NCI-H460 (cell line): ENCODE measurements at places on chromosomes 13 and 19. TPM values are rescaled to one million over a fixed set of nuclear protein-coding genes. Genes with fewer than 3 reads are reported as not detected.

- DNase-seq: no peak
These were observed 70.5 kb upstream of the CSNK1A1L start for GRCh38 chr13:37175996-37176395.

The NCAN gene
- 0.05 TPM in 1 of 2 replicates, not detected in the other for total RNA-seq

The FCAR gene
- not detected in 2 replicates for total RNA-seq

The PDX1 gene
- 0.12 TPM in 1 of 2 replicates, not detected in the other for total RNA-seq

The CTXN1 gene
- total RNA-seq: 1.4 and 1.7 TPM in 2 replicates

The ZNF324B gene
- total RNA-seq: 2.8 and 3.0 TPM in 2 replicates

DNA sequence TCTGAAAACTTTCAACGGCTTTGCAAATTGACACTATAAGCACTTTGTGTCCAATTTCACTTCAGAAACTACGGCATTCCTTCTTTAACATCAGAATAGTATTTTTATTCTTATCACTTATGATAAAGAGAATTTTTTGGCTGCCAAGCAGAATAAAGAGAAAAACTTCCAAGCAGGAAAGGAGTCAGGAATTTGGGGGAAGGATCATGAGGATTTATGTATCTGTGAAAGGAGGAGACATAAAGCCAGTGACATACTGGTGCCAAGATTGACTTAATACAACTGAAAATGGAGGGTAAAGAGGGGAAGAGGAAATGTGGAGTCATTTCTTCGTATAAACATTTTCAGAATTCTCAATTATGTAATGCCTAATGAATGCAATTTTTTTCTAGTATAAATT lies 94.7 kb downstream of the RBM26 start:
- no peak for DNase-seq

- no peak for DNase-seq
These were observed 435.1 kb downstream of the EFNB2 start for GRCh38 chr13:106100171-106100919.

The C19orf73 gene
- 0.59 and 2.3 TPM in 2 replicates for total RNA-seq

DNA sequence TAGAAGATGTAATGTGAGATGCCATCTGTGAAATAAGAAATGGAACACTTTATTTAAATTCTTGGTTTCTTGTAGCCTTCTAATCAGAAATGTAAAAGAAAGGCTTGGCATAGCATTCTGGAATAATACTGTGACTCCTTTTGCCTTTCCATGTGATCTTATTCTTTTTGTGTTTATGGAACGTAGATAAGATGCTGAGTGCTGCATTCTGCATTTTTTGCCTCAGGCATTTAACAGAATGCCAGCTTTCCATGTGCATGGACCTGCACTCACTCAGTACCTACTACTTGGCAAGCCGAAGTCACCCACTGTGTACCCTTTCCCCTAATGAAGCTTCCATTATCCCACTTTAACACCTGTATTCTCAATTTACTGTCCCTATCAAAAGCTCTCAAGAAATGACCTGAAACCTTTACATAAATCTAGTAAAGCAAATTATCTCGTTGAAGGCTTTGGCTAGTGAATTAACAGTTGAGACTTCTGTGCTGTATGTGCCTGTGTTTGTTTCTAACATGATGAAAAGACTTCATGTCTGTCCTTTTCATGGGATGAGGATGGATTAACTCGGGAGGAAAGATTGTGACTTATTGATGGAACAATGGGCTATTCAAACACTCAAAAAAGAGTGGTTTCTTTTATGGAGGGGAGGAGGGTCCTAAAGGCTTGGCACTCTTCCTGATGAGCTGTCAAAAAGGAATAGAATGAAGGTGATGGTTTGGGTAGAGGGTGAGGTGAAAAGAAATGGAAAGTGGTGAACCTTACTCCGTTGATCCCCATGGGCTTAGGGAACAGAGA lies 44.7 kb upstream of the FRY start:
- DNase-seq: no peak

GRCh38 chr13:109804654-109805053 lies 18.3 kb upstream of the IRS2 start:
- no peak for DNase-seq

DNA sequence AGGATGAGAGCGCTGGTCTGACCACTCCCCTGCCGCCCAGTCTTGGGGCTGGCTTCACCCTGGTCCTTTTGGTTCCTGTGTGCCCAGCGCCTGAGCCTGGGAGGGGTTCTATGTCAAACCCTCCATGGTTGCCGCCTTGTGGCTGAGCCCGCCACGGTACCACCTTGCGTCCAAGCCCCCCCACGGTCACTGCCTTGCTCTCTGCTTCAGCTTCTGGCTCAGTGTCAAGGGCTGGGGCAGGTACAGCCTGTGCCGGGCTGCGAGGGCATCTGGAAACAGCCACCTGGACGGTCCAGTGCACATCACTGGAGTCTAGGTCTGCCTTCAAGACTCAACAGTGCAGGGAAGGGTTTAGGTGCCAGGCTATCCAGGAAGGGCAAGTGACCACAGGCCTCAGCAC lies 14.3 kb upstream of the GALP start:
- no peak for DNase-seq

The SLC10A2 gene
- not detected in 2 replicates for total RNA-seq

The ANKLE1 gene
- 1.2 and 1.5 TPM in 2 replicates for total RNA-seq

DNA sequence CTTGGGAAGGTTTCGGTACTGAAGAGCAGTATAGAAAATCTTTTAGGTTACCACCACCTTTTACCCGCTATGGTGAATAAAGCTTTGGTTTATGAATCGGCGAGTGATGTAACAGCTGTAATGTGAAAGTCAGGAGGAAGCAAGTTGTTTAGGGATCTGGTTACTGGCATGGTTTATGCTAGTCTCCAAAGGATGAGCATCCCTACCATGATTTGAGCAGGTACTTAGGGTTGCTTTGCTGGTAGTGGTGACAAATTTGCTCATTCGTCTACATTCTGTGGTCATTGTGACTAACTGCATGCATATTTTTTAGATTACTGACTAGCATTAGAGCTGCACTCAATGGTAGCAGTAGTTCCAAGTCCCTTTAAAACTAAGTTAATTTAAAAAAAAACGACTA lies 104.1 kb downstream of the FRY start:
- no peak for DNase-seq

DNA sequence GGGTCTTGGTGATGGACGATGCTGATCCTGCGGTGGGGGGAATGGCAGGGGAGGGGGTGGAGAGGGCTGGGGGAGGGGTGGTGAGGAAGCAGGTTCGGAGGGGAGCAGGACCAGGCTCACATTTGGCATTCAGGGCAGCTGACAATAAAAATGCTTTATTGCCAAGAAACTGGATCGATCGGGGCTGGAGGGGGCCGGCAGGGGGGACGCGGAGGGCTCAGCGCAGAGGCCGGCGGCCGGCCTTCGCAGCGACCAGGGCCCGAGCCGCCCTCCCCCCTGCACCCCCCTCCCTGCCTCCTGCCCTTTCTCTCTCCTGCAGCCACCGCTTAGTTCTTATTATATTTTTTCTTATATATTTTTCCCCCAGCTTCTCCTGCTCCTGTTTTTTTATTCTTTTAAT lies 18.1 kb upstream of the POU2F2 start:
- no peak for DNase-seq

The CKM gene
- total RNA-seq: 0.14 TPM in 1 of 2 replicates, not detected in the other

GRCh38 chr13:76724421-76724820 lies 161.8 kb downstream of the KCTD12 start:
- no peak for DNase-seq

DNA sequence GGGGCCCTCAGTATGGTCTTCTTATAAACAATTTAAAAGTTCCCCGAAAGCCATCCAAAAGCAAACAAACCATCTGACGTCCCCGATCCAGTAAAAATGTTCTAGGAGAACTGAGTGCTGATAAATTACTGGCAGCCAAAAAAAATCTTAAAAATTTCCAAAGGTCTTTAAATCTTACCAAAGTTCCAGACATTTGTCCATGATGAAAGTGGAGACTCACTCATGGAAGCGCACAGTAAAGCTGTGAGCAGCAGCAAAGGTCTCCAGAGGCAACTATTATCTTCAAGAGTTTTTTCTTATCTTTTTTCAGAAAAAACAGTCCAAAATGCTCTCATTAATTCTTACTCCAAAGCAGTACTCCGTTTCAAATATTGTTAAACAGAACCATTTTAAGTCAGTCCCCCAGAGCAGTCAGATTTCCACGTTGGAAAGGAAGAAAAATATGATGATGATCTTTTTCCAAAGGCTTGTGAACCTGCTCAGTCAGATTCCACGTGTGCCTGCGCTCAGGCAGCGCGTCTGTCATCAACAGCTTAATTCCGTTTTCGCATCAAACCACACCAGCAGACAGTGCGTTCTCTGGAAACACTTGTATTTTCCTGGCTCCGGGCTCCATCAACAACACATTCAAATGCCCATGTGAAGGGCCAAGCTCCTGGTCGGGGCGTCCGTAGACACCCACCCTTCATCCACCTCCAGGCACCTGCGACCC lies 85.4 kb downstream of the COL4A1 start:
- DNase-seq: no peak
